Uterus (tissue), 4 donors: ENCODE measurements at places on chromosomes 6 and 20.

DNA sequence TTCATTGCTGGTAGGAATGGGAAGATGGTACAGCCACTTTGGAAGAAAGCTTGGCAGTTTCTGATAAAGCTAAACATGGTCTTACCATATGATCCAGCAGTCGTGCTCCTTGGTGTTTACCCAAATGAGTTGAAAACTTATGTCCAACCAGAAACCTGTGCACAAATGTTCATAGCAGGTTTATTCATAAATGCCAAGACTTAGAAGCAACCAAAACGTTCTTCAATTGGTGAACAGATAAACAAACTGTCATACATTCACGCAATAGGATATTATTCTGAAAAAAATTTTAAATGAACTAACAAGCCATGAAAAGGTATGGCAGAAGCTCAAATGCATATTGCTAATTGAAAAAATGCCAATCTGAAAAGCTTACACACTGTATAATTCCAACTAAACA is 117.1 kb downstream of the LINC00237 start:
- DNase-seq, result no peak

DNA sequence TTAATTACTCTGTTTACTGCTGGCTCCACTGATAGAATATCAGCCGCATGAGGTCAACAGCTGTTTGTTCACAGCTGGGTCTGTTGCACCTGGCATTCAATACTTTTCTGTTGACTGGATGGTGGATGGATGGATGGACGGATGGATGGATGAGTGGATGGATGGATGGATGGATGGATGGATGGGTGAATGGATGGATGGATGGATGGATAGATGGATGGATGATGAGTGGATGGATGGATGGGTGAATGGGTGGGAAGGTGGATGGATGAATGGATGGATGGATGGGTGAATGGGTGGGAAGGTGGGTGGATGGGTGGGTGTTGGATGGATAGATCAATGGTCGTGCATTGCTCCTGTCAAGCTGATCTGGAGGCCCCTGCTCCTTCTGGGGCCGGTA is 422.2 kb upstream of the SULF2 start:
- no peak for DNase-seq

- DNase-seq, result no peak
These were observed 238.0 kb downstream of the TBXT start for GRCh38 chr6:165929607-165930006.

- no peak for DNase-seq
These were observed 449.7 kb downstream of the CDC5L start for GRCh38 chr6:44837255-44837654.
